GM12864 (cell line): ENCODE measurements at places on chromosomes 16 and 17.

DNA sequence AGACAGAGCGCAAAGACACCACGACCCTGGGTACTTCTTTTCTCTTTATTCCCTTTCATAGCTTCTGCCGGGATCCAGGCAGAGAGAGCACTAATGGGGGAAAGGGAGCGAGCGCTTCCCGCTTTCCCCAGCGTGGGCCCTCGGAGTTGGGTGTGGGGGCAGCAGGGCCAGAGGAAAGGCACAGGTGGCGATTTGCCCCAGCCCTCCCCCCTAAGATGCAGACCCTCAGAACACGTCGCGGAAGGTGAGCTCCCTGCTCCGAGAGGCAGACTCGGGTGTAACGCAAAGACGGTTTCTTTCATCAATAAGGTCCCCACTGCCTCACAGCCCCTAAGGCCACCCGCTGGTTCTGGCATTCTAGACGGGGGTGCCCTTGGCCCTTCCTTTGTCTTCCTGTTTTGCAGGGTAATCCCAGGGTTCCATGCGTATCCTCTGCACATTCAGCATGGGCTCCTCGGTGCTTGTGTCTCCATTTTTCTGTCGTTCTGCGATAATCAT is 570 bp upstream of the NME3 start:
- no peak for DNase-seq

- no peak for DNase-seq
Observed at GRCh38 chr16:50254072-50254471, 12.3 kb upstream of the ADCY7 start.

DNA sequence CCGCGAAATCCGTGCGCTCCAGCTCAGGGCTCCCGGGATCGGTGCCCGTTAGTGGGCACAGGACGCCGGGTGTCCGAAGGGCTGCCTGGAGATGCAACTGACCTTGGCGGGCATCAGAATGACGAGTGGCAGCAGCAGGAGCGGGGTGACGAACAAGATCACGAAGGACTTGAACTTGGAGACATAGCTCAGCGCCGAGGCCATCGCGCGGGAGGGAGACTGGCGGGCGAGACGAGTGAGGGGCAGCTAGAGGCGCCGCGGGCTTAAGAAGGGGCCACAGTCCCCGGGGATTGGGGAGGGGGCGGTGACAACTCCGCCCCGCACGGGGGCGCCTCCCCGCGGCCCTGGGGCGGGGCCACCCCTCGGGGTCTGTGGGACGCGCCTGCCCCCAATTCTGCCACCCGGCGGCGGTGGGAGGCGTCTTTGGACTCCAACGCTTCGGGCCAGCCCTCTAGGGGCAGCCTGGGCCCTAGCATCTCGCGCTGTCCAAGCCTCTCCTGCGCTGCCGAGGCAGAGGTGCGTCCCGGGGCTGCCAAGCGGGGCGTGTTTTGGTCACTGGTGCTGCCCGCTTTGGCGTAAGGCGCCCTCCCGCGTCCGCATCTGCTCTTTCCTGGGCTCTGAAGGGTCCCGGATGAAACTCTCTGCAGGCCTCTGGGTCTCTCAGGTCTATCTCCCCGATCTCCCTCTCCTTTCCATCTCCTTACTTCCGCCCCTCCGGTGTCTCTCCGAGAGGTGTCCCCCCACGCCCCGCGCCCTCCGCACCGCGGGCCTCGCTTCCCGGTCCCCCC is at the start of gene SLC13A5:
Gene SLC13A5, minus strand, starts transcription at position 240 of the 788 bp plus-strand sequence. Its CDS starts 36 bp downstream, at position 204.
- no peak for DNase-seq

- DNase-seq: no peak
Observed at GRCh38 chr17:59002126-59002525, 104.6 kb downstream of the TRIM37 start.

- no peak for DNase-seq
Observed at GRCh38 chr17:42472709-42473521, 14.2 kb downstream of the ATP6V0A1 start.

- DNase-seq: no peak
Observed at GRCh38 chr17:4834681-4835020, 1.5 kb downstream of the MINK1 start.

- DNase-seq: no peak
Observed at GRCh38 chr16:67879936-67880335, 4.7 kb upstream of the NRN1L start.

- DNase-seq: no peak
Observed at GRCh38 chr17:1830288-1830687, 483 bp downstream of the RPA1 start.

DNA sequence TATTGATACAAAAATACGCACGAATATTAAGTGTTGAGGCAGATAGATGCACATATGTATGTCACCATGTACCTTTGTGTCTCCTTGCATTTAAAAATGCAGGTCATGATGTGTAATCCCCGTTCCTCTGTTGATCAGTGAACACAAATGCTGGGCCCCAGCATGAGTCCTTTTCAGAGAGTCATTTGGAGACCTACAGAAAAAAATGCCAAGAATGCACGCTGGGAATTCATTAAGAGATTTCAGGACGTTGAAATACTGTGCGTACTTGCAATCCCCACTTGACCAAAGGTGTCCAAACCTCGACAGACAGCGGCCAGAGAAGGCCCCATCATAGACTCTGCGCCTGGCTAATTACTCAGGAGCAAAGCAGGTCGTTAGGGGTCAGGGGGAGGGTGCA is 496.0 kb downstream of the MAF start:
- DNase-seq: no peak

- DNase-seq: no peak
Observed at GRCh38 chr16:66569131-66569530, 2.9 kb downstream of the CMTM1 start.

DNA sequence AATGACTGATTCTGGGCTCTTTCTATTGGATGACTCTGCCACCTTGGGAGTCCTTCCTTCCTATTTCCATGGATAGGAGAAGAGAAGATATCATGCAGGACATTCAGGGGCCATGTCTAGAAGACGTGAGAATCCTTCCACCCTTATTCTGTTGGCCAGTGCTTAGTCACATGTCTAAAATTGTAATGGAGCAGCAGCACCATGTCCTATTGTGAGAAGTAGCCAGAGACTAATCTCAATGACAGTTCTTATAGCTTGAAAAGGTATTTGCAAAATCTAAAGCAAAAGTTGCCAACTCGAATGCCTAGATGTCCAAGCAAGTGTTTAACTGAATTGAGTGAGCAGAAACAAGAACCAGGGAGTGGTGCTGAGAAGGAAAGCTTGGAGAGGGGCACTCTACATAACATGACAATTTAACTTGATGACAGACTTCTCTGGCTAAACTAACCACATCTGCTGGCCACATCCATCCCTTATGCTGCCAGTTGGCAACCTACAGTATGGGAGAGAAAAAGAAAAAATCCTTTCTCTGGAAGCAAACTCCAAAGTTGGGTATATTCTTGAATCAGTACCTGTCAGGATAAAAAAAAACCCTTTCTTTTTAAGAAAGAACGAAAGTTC is 225.7 kb downstream of the CDH13 start:
- no peak for DNase-seq

DNA sequence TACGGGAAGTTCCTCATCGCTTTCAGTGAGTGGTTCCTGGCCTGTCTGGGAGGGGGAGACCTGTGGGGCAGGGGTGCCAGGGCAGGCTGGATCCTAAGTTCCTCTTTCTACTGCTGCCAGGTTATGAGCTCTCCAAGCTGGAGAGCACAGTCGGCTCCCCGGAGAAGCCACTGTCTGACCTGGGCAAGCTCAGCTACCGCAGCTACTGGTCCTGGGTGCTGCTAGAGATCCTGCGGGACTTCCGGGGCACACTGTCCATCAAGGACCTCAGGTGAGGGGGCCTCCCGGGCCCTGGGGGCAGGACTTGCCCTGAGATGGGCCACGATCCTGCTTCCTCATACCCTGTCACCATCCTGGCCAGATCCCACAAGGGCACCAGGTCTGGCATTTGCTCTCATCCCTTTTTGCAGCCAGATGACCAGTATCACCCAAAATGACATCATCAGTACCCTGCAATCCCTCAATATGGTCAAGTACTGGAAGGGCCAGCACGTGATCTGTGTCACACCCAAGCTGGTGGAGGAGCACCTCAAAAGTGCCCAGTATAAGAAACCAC is 5.1 kb downstream of the PRSS8 start:
- DNase-seq: no peak

DNA sequence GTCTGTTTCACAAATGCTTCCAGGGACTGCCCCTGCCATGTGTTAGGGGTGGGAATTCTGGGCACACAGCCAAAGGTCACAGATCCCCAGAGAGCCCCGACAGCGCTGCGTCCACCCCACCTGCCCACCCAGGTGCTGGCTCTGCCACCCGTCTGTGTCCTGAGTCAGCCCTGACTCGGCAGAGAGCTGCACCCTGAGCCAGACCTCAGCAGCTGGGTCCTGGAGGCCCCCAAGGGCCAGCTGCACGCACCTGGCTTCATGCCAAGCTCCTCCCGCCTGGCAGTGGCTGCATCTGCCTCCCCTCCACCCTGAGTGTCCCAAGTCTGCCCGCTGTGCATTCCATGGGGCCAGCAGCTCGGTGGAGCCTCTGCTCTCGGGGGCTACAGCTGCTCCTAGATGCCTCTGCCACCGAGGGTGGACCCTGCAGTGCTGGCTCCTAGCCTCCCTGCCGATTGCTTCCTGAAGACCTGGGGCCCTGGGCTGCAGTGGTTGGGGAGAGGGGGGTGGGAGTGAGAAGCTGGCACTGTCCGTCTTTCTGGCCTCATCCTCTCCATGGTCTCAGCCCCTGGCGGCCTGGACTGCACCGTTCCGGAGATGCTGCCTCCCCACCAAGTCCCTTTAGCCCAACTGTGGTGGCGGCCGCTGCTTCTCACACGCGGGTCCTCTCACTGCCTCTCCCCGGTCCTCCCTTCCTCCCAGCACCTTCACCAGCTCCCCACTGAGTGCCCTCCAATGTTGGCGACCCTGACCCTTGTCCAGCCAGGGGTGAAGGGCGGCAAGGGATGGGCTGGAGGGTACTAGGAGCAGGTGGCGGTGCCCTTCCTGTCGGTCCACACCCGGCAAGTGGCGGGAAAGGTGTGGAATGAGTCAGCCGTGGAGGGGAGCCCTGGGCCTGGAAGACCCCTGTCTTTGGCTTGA is 3.0 kb downstream of the SECTM1 start:
- DNase-seq: no peak

GRCh38 chr16:51120730-51121347 is 30.2 kb downstream of the SALL1 start:
- no peak for DNase-seq

DNA sequence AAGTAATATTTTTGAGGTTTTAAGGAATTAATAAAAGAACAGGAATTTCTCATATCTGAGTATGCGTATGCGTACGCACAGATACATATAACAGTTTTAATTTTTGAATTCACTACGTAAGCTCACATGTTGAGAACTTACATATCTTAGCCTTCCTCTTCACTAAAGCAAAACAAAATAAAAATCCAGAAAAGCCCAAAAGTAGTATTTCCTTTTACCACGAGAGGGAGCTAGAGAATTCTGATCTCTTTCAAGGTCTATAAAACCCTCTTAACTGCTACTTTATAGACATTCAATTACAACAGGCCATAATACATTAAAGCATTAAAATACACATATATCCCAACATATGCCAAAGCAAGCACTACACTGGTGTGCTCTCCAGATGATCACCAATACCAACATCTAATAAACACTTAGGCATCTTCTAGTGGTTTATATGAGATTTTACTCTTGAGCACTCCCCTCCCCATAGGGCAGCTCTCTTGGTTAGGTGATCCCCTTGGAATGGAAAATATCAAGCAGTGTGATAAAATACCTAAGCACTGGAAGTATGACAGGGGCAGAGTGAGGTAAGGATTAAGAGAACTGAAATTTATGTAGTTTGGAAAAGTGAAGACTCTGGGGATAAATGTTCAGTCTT is 94.0 kb downstream of the SKAP1 start:
- DNase-seq: no peak

DNA sequence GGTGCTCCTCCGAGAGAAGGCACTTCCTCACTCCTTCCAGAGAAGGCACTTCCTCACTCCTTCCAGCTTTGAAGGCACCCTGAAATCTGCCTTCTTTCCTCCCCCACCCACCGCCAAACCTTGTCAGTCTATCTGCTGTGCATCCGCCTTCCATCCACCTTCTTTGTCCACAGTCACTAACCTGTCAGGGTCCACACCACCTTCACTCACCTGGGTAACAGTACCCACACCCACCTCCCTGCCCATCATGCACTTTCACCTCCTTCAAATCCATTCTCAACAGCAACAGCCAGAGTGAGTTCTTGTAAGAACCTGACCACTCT is 5.2 kb downstream of the CCDC102A start:
- no peak for DNase-seq

GRCh38 chr17:19738757-19739156 is 9.3 kb downstream of the ALDH3A1 start:
- DNase-seq: no peak

DNA sequence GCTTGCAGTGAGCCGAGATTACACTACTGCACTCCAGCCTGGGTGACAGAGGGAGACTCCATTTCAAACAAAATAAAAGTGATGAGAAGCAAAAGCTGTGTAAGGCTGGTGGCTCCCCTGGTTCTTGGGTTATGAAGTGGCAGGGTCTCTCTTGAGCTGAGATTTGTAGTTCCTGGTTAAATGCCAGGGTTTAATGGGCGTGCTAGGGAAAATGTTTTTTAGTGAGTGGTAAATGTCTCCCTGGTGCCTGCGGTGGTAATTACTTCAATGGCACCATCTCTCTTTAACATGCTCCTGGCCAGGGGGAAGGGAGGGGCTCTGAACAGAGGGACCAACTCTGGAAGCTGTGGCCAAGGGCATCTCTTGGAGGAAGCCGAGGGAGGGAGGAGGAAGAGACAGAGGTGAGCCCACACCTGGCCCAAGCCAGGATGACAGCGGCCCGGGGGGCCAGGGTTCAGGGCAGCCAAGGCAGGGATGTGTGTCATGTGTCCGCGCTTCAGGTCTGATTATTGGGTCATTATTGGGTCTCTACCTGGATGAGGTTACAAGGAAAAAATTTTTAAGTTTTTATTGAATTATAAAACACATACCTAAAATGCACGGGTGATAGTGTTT is 17.8 kb upstream of the RPL38 start:
- DNase-seq: no peak

GRCh38 chr16:1772362-1772907 is at the start of gene EME2:
EME2 (plus strand) TSS chr16:1772810; CDS start chr16:1773228, 418 bp downstream.
- DNase-seq: no peak

GRCh38 chr17:67015001-67015400 is 29.4 kb upstream of the CACNG1 start:
- DNase-seq: no peak

- DNase-seq: no peak
Observed at GRCh38 chr16:54591816-54592246, 305.2 kb upstream of the IRX3 start.

DNA sequence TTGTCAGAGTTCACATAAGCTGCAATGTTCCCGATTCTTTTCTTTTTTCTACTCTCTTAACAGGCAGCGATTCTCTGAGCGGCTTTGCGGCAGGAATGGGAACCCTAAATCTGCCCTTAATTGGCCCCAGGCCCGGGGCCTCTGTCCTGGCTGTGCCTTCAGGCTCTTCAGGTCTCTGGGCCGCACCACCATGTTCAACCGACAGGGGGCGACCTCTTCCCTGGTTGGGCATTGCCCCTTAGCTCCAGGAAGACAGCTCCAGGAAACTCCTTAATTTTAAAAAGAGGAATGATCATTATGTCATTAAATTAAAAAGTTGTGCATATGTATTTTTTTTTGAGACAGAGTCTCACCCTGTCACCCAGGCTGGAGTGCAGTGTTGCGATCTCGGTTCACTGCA is 20.3 kb downstream of the CACNG5 start:
- no peak for DNase-seq

GRCh38 chr16:78641433-78641832 is 542.0 kb downstream of the WWOX start:
- no peak for DNase-seq

GRCh38 chr17:4579678-4580077 is 4.7 kb upstream of the SMTNL2 start:
- DNase-seq: no peak

GRCh38 chr16:7351610-7352510 is 19.2 kb downstream of the RBFOX1 start:
- DNase-seq: no peak
